Non-pigmented ciliary epithelial cell (primary cell): ENCODE measurements at places on chromosomes 16 and 17.

GRCh38 chr17:77308861-77309726, 168.3 kb downstream of the SEC14L1 start:
- no peak for DNase-seq

DNA sequence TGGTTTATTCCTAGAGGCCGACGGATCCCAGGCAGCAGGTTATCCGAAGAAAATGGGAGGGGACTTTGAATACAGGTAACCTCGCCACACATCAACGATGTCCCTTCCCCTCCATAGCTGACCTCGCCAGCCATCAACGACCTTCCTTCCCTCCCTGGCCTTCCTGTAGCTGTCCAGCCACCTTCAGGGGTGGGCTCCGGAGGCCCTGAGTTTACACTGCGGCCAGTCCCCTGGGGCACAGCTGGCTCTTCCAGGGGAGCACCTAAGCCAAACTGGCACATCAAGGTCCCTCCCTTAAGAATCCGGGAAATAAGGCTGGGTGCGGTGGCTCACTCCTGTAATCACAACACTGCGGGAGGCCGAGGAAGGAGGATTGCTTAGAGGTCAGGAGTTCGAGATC, 10.1 kb upstream of the RPH3AL start:
- DNase-seq: no peak

GRCh38 chr17:9999919-10000695, 95.0 kb upstream of the RCVRN start:
- no peak for DNase-seq

DNA sequence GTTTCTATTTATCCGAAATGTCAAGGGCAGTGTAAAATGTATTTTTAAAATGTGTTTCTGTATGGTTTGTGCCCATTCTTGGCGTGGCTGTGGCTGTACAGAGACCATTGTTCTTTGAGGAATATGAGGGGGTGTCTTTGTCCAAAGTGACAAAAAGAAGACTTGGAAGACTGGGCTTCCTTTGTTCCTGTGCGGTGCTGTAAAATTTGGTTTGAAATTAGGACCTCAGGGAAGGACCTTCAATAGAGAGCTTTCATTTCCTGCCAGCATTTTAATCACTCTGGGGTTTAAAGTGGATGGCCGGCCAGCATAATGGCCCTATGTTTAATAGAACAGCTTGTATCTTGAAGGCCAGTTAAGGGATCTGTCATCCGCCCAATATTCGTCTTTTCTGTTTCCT, 190.1 kb upstream of the TBX2 start:
- DNase-seq: no peak

- DNase-seq: no peak
Observed at GRCh38 chr16:31428638-31429247, 583 bp upstream of the COX6A2 start.

- no peak for DNase-seq
Observed at GRCh38 chr16:50213939-50214519, 52.3 kb upstream of the ADCY7 start.

GRCh38 chr17:79740413-79740812, 9.7 kb downstream of the ENPP7 start:
- DNase-seq: no peak

GRCh38 chr17:57257195-57257894, 1.0 kb downstream of the MSI2 start:
- DNase-seq: no peak

GRCh38 chr17:73489333-73489732, 154.9 kb downstream of the SDK2 start:
- no peak for DNase-seq

DNA sequence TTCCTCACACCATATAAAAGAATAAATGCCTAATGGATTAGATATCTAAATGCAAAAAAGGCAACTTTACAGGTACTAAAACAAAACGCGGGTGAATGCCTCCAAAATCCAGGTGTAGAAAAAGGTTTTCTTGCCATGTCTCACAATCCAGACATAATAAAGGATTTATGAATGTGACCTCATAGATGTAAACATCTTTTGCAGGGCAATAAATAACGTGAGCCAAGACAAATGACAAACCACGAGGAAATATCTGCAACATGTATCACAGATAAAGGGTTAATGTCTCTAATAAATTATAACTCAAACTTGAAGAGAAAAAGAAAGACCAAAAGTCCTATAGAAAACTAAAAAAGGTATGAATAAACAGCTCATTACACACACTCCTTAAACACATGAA, 180.7 kb downstream of the PARN start:
- no peak for DNase-seq

- DNase-seq: no peak
Observed at GRCh38 chr17:19534562-19535149, 1.0 kb downstream of the SLC47A1 start.

GRCh38 chr17:82106688-82107305, 8.8 kb upstream of the FASN start:
- DNase-seq: no peak

GRCh38 chr16:86930001-86930400, 351.7 kb downstream of the FOXL1 start:
- DNase-seq: no peak

DNA sequence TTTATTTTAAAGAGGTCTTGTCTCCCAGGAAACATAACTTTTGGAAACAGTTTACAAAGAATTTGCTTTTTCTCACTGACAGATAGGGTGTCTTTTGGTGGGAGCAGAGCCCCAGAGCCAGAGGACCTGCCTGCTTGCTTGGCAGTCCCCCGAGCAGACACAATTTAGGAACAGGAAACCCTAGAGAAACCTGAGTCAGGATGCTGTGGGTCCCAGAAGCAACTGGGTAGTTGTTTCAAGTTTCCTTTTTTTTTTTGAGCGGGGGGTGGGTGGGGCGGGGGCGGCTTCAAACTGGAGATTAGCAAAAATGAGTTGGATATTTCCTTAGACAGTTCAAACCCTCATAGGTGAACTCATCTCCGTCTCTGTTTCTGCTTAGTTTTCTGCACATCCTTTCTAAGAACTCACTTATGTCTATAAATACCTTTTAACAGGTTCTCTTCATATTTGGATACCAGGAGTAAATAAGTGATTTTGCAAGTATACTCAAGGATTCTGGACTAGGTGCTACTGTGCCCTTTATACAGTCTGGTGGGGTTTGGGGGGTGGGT, 135.1 kb downstream of the PRKCA start:
- no peak for DNase-seq

DNA sequence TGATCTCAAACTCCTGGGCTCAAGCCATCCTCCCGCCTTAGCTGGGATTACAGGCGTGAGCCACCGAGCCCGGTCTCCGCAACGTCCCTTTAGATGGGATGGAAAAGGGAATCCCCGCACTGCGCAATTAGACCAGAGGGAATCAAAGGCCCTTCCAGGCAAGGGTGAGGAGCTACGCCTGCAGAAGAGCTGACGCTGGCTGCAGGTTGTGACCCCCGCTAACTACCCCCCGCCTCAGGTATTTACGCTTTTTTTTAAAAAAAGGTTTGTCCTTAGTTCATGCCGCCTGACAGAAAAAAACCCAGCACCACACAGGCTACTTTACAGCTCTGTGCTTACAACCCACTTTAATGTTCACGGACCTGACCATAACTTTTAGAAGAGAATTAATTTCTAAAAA, 26.9 kb downstream of the ZCCHC14 start:
- DNase-seq: no peak

DNA sequence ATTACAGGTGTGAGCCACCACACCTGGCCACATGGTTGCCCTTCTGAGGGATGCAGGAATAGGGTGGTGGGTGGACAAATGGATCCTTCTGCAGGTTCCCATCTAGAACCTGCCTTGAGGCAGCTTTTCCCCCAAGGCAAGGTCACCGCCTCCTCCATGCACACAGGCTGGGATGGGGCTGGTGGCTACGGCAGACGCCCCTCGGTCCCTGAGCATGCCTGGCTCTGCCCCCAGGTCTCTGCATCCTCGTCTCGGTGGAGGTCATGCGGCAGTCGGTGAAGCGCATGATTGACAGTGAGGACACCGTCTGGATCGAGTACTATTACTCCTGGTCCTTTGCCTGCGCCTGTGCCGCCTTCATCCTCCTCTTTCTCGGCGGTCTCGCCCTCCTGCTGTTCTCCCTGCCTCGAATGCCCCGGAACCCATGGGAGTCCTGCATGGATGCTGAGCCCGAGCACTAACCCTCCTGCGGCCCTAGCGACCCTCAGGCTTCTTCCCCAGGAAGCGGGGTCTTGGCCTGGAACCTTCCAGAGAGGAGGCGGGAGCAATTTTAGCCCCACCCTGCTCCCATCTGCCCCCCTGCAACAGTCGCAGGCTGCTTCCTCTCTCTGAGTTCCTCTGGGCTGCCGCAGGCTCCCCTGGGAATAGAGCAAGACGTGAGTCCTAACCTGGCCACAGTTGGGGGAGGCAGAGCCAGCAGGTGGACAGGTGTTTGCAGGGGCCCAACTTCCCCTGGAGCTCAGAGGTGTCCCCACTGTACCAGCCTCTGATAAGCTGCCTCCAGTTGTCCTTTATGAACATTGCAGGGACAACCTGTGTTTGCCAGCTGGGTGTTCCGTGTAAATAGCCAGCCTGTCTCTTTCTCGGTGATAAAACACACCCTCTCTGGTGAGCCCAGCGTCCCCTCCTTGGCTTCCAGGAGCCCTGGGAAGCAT, 11.7 kb downstream of the CACNG1 start:
- DNase-seq: no peak

DNA sequence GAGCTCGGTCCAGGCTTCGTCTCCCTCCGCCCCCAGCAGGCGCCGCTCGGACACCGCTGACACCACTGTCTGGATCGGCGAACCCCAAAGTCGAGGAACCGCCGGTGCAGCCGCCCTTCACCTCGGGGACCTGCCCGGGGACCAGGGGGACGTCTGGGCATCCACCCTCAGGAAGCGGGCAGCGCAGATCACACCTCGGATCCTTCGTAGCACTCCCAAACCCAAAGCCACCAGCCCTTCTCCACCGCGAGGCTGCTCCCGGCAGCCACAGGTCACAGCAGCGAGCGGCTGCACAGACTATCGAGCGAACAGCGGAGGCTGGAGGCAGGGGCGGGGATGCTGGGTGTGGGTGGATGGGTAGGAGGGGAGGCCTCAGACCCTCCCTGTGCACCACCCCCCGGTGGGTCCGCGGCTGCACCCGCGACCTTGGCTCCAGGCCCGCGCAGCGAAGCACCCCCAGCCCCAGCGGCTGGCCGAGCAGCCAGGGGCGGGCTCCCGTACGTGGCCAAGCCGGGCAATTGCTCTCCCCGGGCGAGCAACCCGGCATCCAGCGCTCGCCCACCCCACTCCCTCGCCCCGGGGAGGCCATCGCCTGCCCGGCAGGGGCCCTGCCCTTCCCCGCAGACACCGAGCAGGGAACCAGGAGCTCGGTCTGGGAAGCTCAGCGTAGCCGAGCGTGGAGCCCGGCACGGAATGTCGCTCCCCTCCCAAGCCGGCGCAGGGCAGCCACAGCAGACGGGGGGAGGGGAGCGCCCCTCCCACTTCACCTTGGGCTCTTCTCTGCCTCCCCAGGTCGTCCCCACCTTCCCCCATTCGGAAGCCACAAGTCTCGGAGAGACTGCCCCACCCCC, 1.0 kb downstream of the SDK2 start:
- no peak for DNase-seq

GRCh38 chr16:4944333-4945281, 7.7 kb upstream of the PPL start:
- DNase-seq: peak; percentile 68

DNA sequence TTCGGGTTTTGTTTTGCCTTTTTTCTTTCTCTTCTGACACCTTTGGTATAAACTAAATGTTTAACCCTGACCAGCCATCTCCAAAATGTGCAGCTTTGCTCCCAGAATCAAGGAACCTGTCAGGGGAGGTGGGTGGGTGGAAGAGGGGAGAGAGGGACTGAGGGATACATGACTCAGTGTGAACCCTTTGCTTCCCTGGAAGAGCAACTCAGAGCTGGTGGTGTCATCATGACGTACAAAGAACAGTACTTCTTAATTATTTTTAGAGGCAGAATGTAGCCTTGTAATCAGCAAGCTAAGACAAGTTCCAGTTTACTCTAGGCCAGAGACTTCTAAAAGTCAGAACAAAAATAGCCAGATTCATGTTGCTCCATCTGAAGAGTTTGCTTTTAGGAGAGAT, 119.6 kb upstream of the HAS3 start:
- DNase-seq: peak; percentile 61

DNA sequence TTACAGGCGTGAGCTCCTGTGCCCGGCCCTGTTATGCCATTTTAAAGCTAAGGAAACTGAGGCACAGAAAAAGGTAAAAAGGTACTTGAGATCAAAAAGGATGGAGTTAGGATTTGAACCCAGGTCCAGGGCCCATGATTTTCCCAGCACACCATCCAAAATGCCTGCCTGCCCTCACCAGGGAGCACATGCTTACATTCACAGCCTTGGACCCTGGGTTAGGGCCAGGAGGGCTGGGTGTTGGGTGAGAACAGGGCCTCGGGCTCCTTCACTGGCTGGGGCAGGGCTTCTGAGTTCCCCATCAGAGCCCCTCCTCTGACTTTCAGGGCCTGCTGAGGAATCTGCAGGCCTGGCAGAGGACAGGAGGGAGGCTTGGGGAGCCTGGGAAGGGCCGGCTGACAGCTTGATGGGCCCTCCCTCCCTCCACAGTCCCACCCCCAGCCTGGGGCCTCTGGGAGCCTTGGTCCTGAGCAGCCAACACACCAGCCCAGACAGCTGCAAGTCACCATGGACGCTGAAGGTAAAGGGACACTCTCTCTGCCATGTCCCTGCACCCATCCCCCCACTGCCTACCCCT, at the start of gene QPRT:
TSS of gene QPRT (plus strand) at position 490 of the 577 bp plus-strand sequence. CDS start at position 508, 18 bp downstream.
- no peak for DNase-seq

DNA sequence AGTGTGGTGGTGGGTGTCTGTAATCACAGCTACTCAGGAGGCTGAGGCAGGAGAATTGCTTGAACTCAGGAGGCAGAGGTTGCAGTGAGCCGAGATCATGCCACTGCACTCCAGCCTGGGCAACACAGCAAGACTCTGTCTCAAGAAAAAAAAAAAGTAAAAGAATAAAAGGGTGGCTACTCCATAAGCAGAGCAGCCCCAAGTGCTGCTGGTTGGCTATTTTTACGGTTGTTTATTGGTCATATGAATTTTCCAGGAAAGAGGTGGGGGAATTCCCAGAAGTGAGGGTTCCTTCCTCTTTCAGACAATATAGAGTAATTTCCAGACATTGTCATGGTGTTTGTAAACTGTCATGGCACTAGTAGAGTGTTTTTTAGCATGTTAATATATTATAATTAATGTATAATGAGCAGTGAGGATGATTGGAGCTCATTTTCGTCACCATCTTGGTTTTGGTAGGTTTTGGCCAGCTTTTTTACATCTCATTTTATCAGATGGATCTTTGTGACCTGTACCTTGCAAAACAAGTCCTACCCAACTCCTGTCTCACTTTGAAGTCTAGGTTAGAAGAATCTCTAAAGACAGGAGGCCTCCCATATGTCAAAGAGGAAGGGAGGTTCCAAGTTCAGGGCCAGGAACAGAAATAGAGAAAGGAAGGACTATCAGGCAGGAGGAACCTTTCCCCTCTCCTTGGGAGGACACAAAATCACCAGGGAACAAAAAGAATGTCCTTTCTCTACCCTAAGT, 39.1 kb downstream of the HOXB1 start:
- no peak for DNase-seq

DNA sequence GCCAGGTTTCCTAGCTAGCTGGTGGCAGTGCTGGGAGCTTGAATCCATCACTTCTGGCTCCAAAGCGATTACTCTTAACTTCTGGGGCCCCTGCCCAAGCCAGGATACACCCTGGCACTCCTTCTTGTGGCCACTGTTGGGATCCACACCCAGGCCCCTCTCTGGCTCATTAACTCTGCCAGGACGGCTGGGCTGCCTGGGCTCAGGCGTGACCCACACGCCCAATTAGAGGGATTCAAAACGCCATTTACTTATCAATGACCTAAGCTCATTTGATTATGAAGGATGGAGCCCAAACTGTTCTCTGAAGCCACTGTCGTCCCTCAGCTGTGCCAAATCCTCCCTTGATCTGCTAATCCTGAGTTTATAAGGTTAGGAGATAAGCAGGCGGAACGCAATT, 79.7 kb upstream of the BRD7 start:
- DNase-seq: no peak
